ENCODE measurements at places on chromosomes 4 and X.

GRCh38 chrX:1212532-1212931 is at the start of gene CRLF2:
TSS of gene CRLF2 (minus strand) at chrX:1212649. CDS start at chrX:1212634, 15 bp downstream.
- DNase-seq: no peak

DNA sequence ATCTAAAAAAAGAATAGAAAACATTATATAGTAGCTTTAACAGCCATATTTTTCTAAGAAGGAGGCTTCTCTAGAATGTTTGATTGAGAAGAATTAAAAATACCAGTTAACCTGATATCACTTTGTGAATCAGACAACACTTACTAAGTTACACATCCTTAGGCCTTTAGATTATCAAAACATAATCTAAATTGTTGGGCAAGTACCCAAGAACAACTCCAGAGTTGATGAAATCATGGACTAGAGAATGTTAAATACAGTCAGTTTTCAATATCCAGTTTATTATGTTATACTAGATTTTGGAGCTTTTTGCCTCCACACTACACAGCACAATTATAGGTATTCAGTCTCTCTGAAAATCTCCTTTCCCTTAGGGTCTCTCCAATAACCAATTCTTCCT is 39.6 kb downstream of the ARL13A start:
- DNase-seq: no peak

- no peak for DNase-seq
Measured at GRCh38 chr4:153113838-153114105, 90.5 kb upstream of the TRIM2 start.

GRCh38 chr4:64158648-64159326 is 250.5 kb downstream of the TECRL start:
- DNase-seq: peak; percentile 26

DNA sequence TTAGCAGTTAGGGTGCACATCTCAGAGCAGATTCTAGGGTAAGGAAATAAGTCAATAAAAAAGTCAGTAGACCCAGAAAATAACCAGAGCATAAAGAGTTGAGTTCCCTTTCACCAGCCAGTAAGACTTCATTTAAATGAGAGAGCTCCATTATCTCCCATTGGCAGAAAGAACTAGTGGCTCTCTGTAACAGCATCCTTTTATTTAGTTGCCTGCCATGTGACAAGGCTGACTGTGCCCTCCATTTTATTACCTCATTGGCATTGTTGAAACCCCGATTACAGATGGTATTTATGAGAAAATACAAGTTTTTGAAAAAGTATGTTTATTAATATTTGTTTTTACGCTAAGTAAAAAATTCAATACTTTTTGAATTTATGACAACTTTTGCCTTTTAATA is 859.5 kb upstream of the NDST4 start:
- no peak for DNase-seq

DNA sequence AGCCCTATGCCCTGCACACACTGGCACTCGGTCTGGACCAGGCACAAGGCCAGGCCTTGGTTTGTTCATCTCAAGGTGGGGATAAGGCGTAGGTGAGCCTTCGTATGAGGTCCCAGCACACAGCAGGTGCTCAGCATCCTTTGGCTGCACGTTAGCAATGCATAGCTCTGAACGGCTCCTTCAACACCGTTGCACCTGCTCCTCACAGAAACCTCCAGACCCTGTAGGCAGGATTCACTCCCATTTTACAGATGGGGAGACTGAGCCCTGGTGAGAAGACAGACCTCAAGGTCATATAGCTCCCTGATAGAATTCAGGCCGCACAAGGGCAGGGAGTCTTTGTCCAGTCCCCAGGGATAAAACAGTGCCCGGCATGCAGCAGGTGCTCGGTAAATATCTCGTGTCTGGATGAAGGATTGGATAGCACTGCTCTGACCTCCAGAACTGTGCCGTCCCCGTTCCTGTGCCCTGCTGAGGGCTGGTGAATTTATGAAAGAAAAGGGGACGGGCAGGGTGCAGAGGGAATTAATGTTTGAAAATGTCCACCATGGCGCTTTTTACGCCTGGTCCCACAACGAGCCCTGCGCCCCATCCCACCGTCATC is 2.4 kb downstream of the PPP2R2C start:
- no peak for DNase-seq

DNA sequence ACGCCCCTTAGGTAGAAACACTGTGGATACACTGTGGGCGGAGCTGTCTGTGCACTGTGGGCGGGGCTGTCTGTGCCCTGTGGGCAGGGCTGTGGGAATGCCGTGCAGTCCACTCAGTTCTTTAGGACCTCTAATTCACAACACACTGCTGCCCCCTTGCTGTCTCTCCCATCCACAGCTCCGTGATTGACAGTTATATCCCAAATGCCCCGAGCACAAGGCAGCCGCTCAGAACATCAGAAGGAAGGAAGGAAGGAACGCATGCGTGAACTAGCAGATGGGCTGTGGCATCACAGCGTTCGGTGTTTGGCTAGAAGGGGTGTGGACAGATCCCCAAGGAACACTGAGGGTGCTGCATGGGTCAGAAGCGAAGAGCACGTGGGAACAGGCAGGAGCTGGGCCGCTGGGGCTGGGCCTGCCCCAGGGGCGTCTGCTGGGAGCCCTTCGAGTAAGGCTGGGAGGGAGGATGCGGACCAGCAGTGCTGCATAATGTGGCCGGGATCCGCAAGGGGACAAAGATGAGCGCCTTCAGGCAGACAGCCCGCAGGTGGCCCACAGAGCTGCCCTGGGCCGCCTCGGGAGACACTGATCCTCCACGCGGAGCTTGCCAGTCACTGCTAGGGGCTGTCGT is 29.8 kb downstream of the ACOX3 start:
- no peak for DNase-seq

DNA sequence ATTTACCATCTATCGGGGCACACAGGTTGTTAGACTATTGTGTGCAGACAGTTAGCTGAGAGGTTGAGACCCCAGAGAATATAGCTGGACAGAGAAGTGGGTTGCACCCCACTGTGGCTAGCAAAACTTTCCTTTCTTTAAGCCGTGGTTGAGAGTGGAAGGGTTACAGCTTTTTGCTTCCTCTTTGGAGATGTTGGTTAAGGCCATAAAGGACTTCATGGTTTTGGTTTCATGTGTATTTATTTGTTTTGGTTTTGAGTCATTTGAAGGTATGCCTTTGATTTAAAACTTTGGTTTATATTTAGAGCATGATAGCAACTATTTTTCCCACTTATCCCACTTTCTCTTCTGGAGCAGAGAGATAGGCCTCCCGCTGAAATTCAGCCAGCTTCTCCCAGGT is 274.3 kb upstream of the IL1RAPL1 start:
- no peak for DNase-seq

DNA sequence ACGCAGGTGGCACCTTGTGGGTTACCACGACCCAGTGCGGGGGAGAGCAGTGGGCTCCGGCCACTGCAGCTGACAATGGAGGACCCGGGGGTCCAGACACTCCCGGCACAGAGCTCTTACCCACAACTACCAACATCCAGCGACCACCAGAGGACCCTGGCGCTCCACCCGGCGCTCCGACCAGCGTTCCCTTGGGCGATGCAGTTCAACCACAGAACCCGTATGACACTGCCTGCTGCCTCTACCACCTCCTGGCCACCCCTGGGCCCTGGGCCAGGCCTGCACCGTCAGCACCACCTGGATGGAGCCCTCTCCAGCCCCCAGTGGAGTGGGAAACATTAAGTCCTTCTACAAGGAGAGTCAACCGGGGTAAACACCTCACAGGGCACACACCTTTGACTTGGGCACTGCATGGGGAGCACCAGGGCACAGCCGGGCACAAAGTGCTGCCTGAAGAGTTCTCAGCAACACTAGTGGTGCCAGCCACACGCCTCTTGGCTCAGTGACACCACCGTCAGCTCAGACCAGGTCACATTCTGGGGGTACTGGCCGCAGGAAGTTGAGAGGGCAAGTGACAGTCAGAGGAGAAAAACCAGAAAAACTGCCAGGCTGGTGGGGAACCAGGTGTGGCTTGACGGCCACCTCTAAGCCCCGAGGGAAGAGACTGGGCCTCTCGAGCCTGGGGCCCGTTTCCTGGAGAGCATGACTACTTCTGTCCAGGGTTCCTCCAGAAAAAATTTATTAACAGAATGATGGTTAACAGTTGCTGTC is 2.6 kb downstream of the CTBP1 start:
- DNase-seq: no peak

DNA sequence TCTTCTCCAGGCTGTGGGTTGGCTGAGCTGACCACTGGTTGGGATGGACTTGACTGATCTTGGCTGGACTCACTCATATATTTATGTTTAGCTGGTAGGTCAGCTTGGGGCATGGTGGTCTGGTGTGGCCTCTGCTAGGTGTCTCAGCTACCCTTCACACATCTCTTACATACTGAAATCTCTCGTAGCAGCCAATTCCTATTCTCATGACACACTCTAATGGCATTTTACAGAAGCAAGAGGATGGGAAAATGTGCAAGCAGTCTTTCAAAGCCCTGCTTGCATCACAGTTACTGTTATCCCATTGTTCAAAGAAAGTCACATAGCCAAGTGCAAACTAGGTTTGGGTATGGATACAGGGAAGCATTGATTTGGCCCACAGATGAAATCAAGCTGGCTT is 55.5 kb upstream of the PCDH18 start:
- no peak for DNase-seq

GRCh38 chr4:8129136-8129535 is 29.5 kb downstream of the ABLIM2 start:
- no peak for DNase-seq

GRCh38 chrX:136292656-136293055 is 8.1 kb upstream of the ADGRG4 start:
- no peak for DNase-seq

DNA sequence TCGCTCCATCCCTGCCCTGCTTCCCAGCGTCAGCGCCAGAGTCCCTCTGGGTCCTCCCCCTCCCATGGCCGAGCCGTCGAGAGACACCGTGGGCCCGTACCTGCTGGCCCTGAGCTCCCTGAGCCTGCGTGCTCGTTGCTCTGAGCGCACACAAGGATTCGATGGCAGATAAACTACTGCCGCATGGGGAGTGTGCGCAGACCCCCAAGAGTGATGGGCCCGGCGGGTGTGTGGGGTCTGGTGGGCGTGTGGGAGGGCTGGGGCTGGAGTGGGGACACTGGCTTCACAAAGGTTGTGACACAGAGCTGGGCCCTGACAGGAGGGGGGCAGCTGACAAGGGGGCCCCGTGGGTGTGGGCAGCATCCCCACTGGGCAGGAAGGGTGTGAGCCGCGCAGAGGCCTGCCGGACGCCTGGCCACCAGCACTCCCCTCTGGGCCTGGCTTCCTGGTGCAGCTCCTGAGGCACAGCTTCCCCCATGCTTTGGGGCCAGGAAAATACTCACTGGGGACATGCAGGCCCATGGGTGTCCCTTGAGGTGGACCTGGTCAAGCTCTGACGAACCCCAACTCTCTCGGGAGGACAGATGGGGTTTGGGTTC is 4.8 kb upstream of the RGS12 start:
- DNase-seq: no peak

- peak; percentile 2 for DNase-seq
Measured at GRCh38 chrX:84248226-84248625, 60.2 kb upstream of the RPS6KA6 start.

GRCh38 chr4:7389101-7389701 is 45.5 kb downstream of the PSAPL1 start:
- no peak for DNase-seq

DNA sequence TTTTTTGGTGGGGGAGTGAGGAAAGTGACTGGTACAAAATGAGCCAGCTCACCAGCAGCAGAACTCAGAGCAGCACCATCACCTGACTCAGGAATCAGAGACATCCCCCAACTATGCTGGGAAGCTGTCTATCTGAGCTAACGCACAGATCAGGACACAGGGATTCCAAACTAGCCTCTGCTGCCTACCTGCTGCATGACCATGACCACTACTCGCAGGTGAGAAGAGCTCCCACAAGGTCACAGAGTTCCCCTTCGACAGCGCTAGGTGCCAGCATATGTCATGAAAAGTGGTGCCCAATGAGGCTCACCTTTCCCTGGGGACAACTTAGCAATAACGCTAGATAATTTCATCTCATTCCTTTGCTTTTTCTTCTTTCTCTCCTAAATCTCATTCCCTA is 662.6 kb upstream of the CPEB2 start:
- no peak for DNase-seq

DNA sequence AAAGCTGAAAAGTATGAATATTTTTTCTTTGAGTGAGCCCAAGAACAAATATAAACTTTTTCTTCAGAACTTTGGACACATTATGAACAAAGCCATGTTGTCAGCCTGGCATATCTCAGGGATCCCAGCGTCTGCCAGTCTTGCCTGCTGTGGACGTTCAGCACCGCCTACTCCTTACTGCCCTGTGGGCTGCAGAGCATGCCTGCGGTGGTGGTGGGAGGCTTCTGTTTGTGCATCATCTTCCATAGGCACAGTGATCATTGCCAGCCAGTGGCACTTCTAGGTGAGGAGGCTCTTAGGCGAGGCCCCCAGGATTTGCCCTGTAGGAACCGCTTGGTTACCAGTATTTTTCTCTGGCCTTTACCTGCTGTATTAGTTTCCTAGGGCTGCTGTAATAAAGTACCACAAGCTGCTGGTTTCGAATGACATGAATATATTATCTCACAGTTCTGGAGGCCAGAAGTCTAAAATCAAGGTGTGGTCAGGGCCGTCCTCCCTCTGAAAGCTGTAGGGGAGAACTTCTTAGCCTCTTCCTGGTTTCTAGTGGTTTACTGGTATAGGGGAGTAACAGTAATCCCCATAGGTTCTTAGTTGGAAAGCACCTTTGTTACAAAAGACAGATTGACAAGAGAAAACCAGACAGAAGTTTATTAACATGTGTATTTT is 15.4 kb downstream of the ANXA3 start:
- DNase-seq: no peak

- no peak for DNase-seq
Measured at GRCh38 chr4:125283707-125284279, 31.0 kb upstream of the FAT4 start.

DNA sequence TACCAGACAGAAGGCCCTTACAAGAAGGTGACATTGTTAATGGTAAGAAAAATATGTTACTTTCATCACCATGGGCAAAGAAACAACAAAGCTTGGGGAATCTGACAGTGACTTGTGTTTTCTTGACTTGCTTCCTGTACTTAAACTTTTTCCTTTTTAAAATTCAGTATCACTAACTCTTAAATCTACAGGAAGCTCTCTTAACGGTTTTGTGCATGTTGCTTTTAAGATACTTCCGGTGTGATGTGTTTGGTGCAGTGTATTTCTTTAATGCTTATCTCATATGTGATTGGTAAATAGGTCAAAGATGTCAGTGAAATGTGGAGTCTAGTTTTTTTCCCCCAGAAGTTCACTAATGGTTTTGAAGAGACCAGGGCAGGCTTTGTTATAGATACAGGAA is 45.2 kb downstream of the ADH5 start:
- no peak for DNase-seq

DNA sequence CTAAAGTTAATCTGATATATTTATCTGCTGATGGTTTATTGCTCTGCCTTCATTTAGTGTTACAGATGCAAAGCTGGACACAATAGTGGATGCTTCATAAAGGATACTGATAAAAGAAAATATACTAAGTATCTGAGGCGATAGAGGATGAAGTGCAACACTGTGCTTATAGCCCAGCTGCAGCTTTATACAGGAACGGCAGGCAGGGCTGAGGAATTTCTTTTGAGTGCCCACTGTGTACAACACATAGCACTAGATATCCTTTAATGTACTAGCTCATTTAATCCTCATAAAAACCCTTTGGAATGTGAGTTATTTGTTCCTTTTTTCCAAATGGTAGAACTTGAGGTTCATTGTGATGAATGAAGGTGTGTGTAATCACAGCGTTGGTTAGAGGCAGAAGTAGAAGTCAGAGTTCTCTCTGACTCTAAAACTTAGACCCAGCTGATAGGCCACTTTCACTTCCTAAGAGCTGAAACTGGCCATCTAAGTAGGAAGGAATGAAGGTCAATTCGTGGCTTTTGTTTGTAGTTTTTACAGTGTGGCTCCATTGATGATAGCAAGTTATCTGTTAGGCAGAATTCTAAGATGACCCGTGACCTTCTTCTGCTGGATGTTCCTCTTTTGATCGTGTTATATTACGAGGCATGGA is 138.0 kb downstream of the VEGFC start:
- DNase-seq: no peak
